RPMI7951 (cell line): ENCODE measurements at places on chromosomes 12 and 14. TPM values are rescaled to one million over a fixed set of nuclear protein-coding genes. Genes with fewer than 3 reads are reported as not detected.

Gene GLS2
- total RNA-seq: 0.20 TPM in 1 of 2 replicates, not detected in the other

DNA sequence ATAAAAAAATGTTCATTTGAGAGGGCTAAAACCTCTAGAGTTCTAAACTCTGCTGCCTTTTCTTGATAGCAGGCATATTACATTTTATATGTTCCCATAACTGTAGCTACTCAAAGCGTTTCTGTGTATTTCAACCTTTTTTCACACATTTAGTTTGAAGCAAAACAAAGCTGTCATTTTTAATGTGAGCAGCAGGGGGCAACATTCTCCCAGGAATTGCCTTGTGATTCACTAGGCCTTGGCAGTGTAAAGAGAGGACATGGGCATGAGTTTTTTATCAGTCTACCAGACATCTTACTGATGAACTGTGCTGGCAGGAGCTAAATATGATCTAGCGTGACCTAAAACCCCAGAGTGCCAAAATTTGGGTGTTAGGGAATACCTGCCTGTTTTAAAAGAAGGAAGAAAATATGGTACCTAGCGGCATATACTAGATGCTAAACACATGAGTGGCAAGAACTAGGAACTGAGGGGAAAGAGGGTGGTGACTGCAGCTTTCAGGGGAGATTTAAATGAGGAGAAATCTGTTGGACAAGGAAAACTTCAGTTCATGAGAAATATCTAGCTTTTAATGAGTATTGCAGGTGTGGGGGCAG, 65.3 kb downstream of the IFT43 start:
- DNase-seq: peak; percentile 47

DNA sequence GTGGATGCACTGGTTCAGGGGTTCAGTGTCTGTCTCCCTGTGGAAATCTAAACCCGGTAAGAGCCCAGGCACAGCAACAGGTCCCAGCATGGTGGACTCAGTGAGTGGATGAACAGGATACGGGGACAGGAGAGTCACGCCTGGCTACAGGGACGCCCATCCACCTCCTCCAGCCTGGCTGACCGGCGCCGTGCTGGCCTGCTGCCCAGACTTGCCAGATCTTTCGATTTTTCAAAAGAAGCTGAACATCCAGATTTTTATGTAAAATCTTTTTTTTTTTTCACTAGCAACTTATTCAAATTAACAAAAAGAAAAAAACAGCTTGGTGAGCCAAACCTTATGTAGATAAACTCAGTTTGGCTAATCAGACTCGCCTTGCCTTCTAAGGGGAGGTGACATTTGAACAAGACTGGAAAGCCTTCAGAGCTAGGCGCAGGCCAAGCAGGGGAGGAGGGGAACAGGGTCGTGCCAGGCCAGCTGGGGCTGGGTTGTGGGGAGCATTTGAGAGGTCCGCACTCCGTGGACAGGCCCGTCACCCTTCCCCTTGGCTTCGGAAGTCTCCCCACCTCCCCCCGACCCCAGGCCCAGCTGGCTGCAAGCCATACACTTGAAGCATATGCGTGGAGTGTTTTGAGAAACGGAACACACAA, 87.8 kb upstream of the NCOR2 start:
- peak; percentile 42 for DNase-seq

DNA sequence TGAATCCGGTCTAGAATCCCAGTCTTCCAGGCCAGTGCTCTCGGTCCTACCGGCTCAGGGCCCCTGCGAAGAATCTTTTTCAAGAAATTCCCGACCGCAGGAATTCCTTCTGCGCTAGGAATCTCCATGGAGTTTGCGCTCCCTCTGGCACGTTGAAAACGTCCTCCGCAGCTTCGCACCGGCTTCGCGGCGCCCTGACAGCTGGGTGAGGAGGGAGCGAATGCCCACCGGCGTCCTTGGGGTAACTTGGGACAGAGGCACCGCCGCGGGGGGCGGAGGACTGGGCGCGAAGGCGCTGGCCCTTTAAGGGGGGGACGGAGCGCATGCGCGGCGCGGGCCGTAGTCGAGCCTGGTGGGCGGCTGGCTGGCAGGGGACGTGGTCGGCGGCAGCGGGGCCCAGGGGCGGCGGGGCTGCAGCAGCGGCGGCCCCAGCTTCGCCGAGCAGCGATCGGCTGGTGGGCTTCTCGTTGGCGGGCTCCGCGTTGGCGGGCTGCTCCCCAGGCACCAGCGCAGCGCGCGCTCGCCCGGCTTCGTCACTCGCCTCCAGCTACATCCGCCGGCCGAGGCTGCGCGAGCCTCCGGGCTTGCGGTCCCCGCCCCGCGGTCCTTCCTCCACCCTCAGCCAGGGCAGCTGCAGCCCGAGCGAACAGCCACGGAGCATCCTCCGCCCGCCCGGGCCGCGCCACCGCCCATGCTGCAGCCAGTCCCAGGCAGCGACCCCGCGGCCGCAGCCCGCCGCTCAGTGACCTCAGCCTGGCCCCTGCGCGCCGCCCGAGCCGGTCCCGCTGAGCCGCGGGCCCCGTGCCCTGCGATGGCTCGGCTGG, at the start of gene VASH1:
TSS of gene VASH1 (plus strand) at position 333 of the 824 bp plus-strand sequence. CDS start 1,354 bp downstream, outside the sequence.
- DNase-seq: peak; percentile 71

DNA sequence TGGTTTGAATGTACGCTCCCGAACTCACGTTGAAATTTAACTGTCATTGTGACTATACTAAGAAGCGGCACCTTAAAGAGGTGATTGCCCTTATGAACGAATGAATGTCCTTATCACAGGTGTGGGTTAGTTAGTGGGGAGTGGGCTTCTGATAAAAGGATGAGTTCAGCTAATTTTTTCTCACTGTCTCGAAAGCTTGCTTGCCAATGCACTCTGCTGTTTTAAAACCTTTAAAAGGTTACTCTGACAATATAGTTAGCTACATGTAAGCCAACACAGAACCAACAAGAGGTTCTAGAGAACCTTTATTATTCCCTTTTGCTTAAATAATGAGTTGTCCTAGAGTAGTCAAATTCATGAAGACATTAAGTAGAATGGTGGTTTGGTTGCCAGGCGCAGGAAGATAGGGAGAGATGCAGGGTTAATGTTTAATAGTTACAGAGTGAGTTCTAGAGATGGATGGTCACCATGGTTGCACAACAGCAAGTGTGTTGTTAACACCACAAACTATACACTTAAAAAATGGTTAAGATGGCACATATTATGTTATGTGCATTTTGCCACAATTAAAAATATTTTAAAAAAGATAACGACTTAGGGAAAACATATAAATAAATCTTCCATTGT, 26.3 kb downstream of the RTN1 start:
- no peak for DNase-seq

GRCh38 chr12:119178544-119179334, at the start of gene HSPB8:
HSPB8 (plus strand) TSS chr12:119178931; CDS start chr12:119179313, 382 bp downstream.
- peak; percentile 75 for DNase-seq

Gene HHIPL1
- 0.24 and 0.49 TPM in 2 replicates for total RNA-seq

Gene NEUROD4
- total RNA-seq: not detected in 2 replicates

- DNase-seq: peak; percentile 54
These were observed 73.8 kb upstream of the ANKS1B start for GRCh38 chr12:100058482-100059029.

DNA sequence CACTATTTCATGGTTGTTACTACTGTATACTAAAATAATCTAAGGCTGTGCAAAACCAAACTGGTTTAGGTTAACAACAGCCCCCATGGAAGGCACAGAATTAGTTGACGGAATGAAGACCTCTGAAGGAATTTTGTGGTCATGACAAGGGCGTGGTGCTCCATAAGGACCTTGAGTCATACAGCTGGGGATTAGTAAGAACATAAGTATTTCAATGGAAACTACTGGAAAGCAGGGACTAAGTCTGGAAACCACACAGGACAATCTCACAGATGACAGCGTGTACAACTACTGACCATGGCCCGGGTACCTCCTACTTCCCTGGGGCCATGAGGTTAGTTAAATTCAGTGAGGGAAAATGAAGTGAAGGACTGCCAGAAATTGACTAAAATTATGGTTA, 98.5 kb upstream of the PLEKHA5 start:
- DNase-seq: peak; percentile 98

DNA sequence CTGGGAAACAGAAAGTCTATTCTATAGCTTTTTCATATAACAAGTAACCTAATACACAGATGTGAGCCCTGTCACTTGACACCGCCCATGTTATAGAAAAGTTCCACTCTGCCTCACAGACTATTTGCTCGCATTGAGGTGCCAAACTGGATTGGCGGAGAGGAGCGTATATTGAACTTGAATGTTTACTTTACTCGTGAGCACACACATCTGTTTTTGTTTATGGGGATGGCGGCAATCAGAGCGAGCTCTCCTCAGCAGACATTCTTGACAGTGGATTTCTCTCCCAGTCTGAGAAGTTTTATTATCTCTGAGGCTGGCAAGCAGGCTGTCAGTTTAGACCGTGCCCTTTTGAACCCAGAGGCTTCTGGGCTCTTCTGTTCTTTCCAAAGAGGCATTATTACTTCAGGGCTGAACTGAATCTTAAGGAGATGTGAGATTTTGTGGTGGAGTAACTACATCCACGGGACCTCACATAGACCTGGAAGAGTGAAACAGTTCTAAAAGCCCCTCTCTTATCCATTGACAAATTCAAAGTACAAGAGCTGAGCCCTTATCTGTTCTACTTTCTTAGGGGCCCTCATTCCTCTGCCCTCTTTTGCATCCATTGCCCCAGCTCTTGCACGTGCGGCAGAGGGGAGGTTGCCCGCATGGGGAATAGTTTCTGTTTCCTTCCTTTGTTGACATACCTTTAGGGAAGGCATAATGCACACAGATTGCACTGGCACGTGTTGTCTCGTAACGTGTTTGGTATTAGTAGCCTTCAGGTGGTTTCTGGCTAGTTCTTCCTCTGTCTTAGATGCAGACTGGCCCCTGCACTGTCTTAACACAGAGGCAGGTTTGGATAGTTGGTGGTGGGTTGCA, 68.2 kb downstream of the DRAM1 start:
- DNase-seq: peak; percentile 12

- DNase-seq: no peak
These were observed 47.7 kb upstream of the NRXN3 start for GRCh38 chr14:78122436-78122835.
